ENCODE measurements at places on chromosomes 5 and 9. TPM values are rescaled to one million over a fixed set of nuclear protein-coding genes. Genes with fewer than 3 reads are reported as not detected.

- DNase-seq: no peak
Measured at GRCh38 chr5:132001647-132002561, 9.6 kb downstream of the ACSL6 start.

Gene SPARC
- 3,484 TPM for total RNA-seq

DNA sequence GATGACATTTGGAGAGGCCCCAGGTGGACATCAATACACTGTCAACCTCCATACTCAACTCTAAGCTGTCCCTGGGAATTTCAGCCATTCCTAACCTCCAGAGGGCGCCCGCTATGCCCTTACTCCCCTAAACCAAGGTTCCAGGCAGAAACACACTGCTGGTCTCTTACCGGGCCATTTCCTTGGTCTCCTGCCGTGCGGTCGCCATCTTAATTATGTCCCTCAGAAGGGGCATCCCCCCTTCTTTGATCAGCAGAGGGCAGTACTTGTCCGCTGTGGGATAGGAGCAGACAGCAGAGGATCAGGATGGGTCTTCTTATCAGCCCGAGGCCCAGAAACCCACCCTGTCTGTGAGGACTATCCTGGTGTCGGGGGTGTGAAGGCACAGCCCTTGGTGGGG, 9.3 kb upstream of the ZDHHC12 start:
- peak; percentile 76 for DNase-seq

Gene C9
- total RNA-seq: not detected

Gene MED7
- 13.2 TPM for total RNA-seq
